ENCODE measurements at places on chromosomes 11 and 22.

GRCh38 chr22:48765595-48765994, 1062.1 kb downstream of the BRD1 start:
- peaks cover 3% of the 10 kb centered on the region for H3K36me3 ChIP-seq
- no peak overlapping the region for H3K4me3 ChIP-seq
- no peaks in the 10 kb centered on the region for H3K4me1 ChIP-seq
- no peak overlapping the region for H3K27ac ChIP-seq
- DNase-seq = no peak

GRCh38 chr22:31144223-31144622, 3.9 kb upstream of the PLA2G3 start:
- H3K27me3 ChIP-seq = peaks cover 10% of the 10 kb centered on the region
- H3K4me3 ChIP-seq = no peak overlapping the region
- H3K27ac ChIP-seq = no peak overlapping the region
- no peak for DNase-seq

- H3K27me3 ChIP-seq = peaks cover 8% of the 10 kb centered on the region
- no peak overlapping the region for H3K27ac ChIP-seq
- H3K4me3 ChIP-seq = no peak overlapping the region
- no peak for DNase-seq
- H3K36me3 ChIP-seq = no peaks in the 10 kb centered on the region
- no peaks in the 10 kb centered on the region for H3K4me1 ChIP-seq
Observed at GRCh38 chr11:42524534-42525227, 787.1 kb upstream of the API5 start.

GRCh38 chr11:134503596-134503995, 91.6 kb upstream of the B3GAT1 start:
- DNase-seq = peak; percentile 76
- H3K36me3 ChIP-seq = no peaks in the 10 kb centered on the region
- H3K27ac ChIP-seq = no peak overlapping the region
- H3K4me3 ChIP-seq = no peak overlapping the region

DNA sequence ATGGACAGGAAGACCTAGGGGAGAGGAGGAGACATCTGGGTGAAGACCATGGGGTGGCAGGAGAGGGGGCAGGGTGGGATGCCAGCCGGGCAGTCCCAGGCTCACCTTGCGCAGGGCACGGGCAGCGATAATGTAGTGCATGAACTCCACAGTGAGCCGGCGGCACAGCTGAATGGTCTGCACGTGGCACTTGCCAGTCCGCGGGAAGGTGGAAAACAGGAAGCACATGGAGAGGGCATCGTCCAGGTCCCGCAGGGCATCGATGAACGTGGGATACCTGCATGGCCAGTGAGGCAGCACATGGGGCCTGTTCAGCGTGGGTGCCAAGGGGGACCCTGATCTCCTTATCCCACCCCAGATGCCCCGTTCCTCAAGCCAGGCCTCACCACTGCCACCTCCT, 7.3 kb downstream of the PES1 start:
- H3K27me3 ChIP-seq = no peaks in the 10 kb centered on the region
- H3K4me1 ChIP-seq = peaks cover 11% of the 10 kb centered on the region
- peaks cover 43% of the 10 kb centered on the region for H3K36me3 ChIP-seq
- H3K4me3 ChIP-seq = no peak overlapping the region
- no peak for DNase-seq
- H3K27ac ChIP-seq = no peak overlapping the region

- no peak for DNase-seq
- H3K4me1 ChIP-seq = no peaks in the 10 kb centered on the region
- H3K27ac ChIP-seq = no peak overlapping the region
- no peak overlapping the region for H3K4me3 ChIP-seq
- peaks cover 11% of the 10 kb centered on the region for H3K27me3 ChIP-seq
- peaks cover 2% of the 10 kb centered on the region for H3K36me3 ChIP-seq
Observed at GRCh38 chr11:126499131-126499752, 143.8 kb downstream of the ST3GAL4 start.

GRCh38 chr11:15988016-15988550, 368.3 kb downstream of the SOX6 start:
- no peak overlapping the region for H3K4me3 ChIP-seq
- no peak for DNase-seq
- H3K27ac ChIP-seq = peak overlapping the region; percentile 2
- H3K36me3 ChIP-seq = peaks cover 3% of the 10 kb centered on the region
- no peaks in the 10 kb centered on the region for H3K27me3 ChIP-seq

GRCh38 chr22:38110863-38111852, 674 bp upstream of the BAIAP2L2 start:
- no peak overlapping the region for H3K4me3 ChIP-seq
- no peak for DNase-seq
- no peak overlapping the region for H3K27ac ChIP-seq
- no peaks in the 10 kb centered on the region for H3K27me3 ChIP-seq
- peaks cover 4% of the 10 kb centered on the region for H3K4me1 ChIP-seq

- H3K27me3 ChIP-seq = peaks cover 40% of the 10 kb centered on the region
- no peaks in the 10 kb centered on the region for H3K4me1 ChIP-seq
- H3K36me3 ChIP-seq = no peaks in the 10 kb centered on the region
- no peak overlapping the region for H3K27ac ChIP-seq
Observed at GRCh38 chr11:7257724-7258123, 6.0 kb downstream of the SYT9 start.

GRCh38 chr11:119376197-119376847, 5.2 kb downstream of the USP2 start:
- H3K4me1 ChIP-seq = peaks cover 16% of the 10 kb centered on the region
- H3K4me3 ChIP-seq = no peak overlapping the region
- no peaks in the 10 kb centered on the region for H3K27me3 ChIP-seq
- H3K27ac ChIP-seq = no peak overlapping the region
- peak; percentile 74 for DNase-seq

GRCh38 chr22:49088801-49089791, 738.6 kb downstream of the BRD1 start:
- H3K27me3 ChIP-seq = peaks cover 16% of the 10 kb centered on the region
- H3K36me3 ChIP-seq = no peaks in the 10 kb centered on the region
- no peak overlapping the region for H3K4me3 ChIP-seq
- H3K27ac ChIP-seq = no peak overlapping the region
- no peaks in the 10 kb centered on the region for H3K4me1 ChIP-seq

- peaks cover 52% of the 10 kb centered on the region for H3K4me1 ChIP-seq
- peak; percentile 22 for DNase-seq
- H3K27me3 ChIP-seq = no peaks in the 10 kb centered on the region
Observed at GRCh38 chr22:41478891-41479521, 10.1 kb downstream of the ACO2 start.

- H3K27me3 ChIP-seq = peaks cover 18% of the 10 kb centered on the region
- H3K27ac ChIP-seq = no peak overlapping the region
- no peak overlapping the region for H3K4me3 ChIP-seq
- DNase-seq = no peak
- H3K36me3 ChIP-seq = no peaks in the 10 kb centered on the region
Observed at GRCh38 chr11:134482865-134483264, 70.8 kb upstream of the B3GAT1 start.
